CD8-positive, alpha-beta memory T cell (primary cell): ENCODE measurements at places on chromosomes 1 and 21.

GRCh38 chr1:200968469-200969410 is 54.8 kb downstream of the KIF21B start:
- DNase-seq, result no peak

DNA sequence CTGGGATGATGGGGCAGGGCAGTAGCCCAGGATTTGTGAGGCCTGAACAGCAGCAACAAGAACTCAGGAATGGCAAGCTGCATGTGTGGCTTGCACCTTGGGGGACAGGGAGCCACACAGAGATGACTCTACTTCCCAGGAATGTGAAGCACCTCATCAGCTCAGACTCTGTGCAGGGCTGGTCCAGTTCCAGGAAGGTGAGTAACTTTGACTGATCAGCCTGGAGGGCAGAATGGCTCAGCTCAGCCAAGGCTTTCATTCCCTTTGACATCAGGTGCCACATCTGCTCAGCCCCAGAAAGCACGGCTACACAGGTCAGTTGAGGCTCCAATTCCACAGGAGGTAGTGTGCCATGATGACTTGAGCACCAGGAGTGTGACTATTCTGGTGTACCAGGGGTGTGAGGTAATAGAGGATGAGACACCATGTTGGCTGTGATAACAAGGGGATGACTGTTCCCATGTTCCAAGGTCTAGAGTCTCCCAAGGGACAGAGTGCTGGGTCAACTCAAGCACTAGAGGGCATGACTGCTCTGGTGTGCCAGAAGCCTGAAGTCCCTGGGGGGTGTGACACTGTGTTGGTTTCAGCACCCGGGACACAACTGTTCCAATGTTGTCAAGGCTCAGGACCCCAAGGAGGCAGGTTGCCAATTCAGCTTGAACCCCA is 625.8 kb upstream of the ADGRL2 start:
- DNase-seq, result no peak

- no peak for DNase-seq
Measured at GRCh38 chr1:173823781-173824314, 625 bp upstream of the DARS2 start.

- DNase-seq, result no peak
Measured at GRCh38 chr1:150192012-150192411, 42.3 kb downstream of the PLEKHO1 start.

- DNase-seq, result no peak
Measured at GRCh38 chr1:55774446-55774845, 559.3 kb upstream of the USP24 start.

GRCh38 chr1:234721476-234722269 is 111.7 kb upstream of the IRF2BP2 start:
- no peak for DNase-seq

- no peak for DNase-seq
Measured at GRCh38 chr1:156923670-156924477, 3.4 kb downstream of the LRRC71 start.

DNA sequence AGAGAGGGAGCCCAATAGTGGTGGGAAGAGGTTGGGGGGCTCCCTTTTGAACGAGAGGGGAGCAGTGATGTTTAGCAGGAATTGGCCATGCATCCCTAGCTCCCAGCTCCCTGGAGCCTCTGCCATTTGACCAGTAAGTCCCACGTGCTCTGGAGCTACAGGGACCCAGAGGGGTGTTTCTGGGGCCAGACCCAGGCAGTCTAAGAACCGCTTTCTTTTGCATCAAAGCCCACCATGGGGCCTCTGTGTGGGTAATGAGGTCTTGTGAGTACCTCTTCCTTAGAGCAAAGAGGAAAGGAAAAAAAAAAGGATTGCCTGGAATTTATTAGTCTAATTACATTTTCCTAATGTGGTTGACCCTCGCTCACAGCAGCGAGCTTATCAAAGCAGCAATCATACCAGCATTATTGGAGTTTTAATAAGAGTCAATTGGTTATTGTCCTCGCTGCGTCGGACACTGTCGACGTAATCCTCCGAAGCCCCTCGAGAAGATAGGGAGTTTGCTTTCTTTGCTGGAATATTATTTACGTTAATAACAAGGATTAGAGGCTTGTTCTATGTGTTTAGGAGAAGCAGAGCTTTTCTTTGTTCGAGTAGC is 17.6 kb downstream of the ACTL8 start:
- no peak for DNase-seq

GRCh38 chr21:38915546-38915945 is 109.8 kb downstream of the ETS2 start:
- no peak for DNase-seq
